ENCODE measurements at places on chromosomes 16 and 17. TPM values are rescaled to one million over a fixed set of nuclear protein-coding genes. Genes with fewer than 3 reads are reported as not detected.

ASGR1 gene
- 7.0 TPM for total RNA-seq

DNA sequence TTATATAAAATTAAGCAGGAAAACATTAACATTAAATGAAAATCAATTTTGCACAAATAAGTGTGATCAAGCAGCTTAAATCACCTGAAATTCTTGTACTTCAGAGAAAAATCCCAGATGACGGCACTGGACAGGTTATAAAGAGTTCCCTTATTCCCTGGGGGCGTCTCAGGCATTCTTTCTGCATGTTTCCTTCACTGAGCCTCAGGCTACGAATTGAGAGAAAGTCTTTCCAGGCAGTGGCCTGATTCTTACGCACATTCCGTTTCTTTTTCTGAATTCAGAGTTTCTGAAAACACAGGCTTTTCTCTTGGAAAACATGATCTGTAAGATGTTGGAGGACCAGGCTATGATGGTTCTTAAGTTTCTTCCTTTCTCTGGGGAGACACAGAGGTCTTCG, 22.1 kb upstream of the PITPNM3 start:
- DNase-seq, result no peak

GRCh38 chr16:79380995-79381602, 219.4 kb downstream of the MAF start:
- DNase-seq, result peak; percentile 53

TRIM72 gene
- not detected for total RNA-seq

CHST6 gene
- total RNA-seq, result 8.5 TPM

- peak; percentile 34 for DNase-seq
Observed at GRCh38 chr17:33175562-33175961, 117.5 kb downstream of the ASIC2 start.

DNA sequence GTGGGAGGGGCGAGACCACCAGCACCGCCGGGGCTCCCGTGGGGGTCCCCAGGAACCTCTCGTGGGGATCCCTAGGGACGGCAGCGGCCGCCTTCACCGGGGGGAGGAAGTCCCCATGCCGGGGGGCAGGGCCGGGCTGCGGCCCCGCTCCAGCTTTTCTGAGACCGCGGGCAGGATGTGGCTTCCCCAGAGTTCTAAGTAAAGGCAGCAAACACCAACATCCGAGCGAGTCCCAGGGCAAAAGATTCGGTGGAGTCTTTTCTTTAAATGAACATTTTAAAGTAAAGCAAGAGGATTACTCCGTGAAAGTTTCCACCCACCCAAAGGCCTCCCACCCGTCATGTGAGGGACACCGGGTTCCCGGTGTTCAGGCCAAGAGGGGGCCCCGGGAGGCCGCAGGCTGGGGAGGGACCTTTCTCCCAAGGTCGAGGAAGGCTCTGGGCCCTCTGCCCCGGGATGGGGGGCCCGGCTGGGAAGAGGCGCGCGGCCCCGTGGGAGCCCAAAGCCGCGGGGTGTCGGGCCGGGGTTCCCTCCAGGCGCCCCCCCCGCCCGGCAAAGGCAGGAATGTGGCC, 137.2 kb upstream of the RPH3AL start:
- DNase-seq, result peak; percentile 49

Measured in lung (tissue), 17 donors.